NCI-H1048 (cell line): ENCODE measurements at places on chromosomes 4 and X.

GRCh38 chr4:121741751-121742150 is 23.2 kb downstream of the SMIM43 start:
- no peak for DNase-seq

- no peak for DNase-seq
Observed at GRCh38 chr4:53654300-53654758, 63.0 kb upstream of the LNX1 start.

GRCh38 chr4:115871596-115871995 is 758.2 kb upstream of the NDST4 start:
- DNase-seq: no peak

DNA sequence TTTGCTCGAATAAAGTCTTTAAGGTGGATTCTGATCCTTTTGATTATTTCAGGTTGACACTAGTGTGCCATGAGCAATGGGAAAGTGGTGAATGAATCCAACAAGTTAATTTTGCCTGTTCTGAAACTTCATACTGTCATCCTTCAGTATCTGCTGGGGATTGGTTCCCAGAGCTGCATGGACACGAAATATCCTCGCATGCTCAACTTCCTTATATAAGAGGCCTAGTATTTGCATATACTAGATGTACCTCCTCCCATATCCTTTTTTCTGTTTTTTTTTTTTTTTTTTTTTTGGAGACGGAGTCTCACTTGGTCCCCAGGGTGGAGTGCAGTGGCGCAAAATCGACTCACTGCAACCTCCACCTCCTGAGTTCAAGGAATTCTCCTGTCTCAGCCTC is 23.0 kb upstream of the PDS5A start:
- no peak for DNase-seq

GRCh38 chr4:32876546-32876945 is 2156.4 kb downstream of the PCDH7 start:
- DNase-seq: no peak
